ENCODE measurements at places on chromosomes 13 and 19.

DNA sequence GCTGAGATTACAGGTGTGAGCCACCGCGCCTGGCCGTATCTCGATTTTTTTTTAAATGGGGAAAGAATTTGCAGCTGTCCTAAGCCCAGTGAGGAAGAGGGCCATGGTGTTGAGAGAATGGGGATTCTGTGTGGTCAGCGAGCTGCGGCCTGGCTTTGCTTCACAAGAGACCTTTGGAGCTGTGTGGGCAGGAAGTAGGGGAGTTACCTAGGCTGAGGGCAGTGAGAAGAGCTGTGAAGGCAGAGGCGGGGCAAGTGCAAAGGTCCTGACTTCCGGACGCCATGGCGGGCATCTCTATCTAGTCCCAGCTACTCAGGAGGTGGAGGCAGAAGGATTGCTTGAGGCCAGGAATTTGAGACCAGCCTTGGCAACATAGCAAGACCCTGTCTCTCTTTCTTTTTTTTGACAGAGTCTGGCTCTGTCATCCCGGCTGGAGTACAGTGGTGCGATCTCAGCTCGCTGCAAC, 4.9 kb downstream of the AP2A1 start:
- no peak for DNase-seq

DNA sequence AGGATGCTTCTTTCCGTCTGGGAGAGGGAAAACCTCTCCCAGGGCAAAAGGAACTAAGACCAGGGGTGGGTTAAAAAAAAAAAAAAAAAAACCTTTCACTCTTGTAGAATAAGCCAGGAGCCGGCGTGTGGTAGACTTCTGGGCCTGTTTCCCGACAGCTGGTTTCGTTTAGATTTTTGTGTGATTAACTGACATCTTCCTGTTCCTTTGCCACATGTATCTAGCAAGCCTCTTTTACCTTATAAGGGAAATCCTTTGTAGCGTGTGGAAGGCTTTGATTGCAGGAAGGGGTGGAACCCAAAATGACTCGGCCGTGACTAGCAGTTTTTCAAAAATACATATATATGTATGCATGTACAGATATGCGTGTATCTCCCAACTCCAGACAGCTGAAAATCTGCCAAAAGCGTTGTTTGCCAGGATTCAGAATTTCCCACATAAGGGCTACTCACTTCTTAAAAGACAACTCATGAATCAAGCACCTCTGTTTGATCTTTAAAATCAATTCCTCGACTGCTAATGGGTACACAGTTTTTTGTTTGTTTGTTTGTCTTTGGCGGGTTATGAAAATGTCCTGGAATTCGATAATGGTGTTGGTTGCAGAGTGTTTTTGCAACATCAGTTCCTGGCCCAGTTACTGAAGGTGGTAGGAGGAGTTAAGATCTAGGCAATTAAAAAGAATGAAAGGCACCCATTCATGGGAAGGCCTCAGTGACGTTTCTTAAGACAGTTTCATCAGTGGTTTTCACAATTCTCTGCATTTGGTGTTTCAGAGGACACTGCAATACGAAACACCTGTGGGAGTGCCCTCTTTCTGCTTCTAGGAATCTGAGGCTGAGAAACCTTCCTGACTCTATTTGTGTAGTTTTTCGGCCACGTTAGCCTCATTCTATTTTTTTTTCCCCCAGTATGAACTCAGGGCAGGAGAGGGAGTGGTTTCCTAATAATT, 2.7 kb downstream of the TPM4 start:
- DNase-seq = peak; percentile 82

DNA sequence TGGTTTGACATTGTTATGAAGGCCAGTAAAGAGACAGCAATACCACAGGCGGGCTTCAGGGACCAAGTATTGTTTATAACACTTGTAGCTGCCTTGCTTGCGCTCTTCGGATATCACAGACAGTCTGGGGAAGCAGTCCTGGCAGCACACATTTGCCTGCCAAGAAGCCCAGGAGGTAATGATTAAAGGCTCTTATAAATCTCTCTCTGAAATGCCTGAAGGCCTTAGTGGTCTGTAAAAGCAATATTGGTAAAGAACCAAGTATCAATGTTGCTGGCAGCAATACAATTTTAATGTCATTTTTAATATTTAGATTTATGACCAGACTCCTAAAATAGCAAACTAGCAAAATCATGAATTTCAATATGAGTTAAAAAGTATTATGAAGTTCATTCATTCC, 1312.4 kb downstream of the PCDH9 start:
- no peak for DNase-seq

- DNase-seq = no peak
Observed at GRCh38 chr19:13803038-13803437, 7.8 kb downstream of the ZSWIM4 start.

DNA sequence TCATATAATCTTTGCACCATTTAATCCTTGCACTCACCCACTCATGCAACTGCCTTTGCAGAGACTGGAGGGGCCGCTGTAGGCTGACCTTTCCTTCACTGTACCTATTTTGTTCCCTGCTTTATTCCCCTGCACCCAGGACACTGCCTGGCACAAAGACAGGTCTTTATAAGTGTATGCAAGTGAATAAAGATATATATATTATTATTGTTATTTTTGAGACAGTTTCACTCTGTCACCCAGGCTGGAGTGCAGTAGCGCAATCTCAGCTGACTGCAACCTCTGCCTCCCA, 3.8 kb downstream of the ALOX5AP start:
- DNase-seq = no peak

DNA sequence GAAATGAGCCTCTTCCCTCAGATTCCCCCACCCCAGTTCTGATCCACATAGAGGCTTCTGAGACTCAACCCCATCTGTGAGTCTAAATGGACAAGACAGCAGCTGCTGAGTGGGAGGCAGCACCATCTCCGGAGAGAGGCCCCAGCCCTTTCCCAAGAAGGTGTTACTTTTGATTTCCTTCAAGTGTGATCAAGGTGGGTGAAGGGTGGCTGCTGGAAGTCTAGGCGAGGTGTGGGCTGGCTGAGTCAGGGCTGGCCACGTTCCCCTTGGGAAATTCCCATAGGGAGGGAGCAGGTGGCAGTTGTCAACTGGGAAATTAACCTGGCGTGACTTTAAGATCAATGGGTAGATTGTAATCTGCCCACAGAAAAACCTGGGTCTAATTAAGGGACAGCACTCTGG, 148.0 kb downstream of the FOXO1 start:
- peak; percentile 47 for DNase-seq

- no peak for DNase-seq
Observed at GRCh38 chr13:105538346-105538745, 997.1 kb downstream of the EFNB2 start.

DNA sequence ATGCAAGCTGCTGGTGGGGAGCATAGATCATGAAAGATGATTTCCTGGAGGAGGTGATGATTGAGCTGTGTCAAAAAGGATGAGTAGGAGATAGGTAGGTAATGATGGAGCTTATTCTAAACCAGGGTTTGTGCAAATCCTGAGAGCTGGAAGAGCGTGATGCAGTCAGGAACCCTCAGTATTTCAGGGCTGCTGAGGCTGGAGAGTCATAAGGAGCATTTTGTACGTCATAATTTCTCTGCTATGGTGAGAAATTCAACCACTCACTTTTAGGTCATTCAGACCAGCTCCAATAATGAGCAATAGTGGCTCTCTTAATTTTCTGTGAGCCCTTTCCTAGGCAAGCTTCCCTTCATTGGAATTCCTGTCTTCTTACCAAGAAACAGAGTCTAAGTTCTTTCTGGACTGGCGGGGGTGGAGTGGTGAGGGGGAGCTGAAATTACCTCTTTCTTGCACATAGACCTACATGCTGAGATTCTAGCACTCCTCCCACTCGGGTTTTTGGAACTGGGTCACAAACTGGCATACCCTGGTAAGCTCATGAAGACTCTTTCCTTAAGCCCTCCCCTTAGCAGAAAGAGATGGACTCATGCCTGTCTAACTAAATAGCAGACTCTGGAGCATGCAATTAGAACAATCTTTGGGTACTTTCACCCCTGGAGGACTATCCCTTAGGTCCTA, 62.2 kb upstream of the MYCBP2 start:
- no peak for DNase-seq

GRCh38 chr13:51539887-51540286, 44.4 kb upstream of the WDFY2 start:
- no peak for DNase-seq

- no peak for DNase-seq
Observed at GRCh38 chr13:67880916-67881315, 650.8 kb upstream of the PCDH9 start.

DNA sequence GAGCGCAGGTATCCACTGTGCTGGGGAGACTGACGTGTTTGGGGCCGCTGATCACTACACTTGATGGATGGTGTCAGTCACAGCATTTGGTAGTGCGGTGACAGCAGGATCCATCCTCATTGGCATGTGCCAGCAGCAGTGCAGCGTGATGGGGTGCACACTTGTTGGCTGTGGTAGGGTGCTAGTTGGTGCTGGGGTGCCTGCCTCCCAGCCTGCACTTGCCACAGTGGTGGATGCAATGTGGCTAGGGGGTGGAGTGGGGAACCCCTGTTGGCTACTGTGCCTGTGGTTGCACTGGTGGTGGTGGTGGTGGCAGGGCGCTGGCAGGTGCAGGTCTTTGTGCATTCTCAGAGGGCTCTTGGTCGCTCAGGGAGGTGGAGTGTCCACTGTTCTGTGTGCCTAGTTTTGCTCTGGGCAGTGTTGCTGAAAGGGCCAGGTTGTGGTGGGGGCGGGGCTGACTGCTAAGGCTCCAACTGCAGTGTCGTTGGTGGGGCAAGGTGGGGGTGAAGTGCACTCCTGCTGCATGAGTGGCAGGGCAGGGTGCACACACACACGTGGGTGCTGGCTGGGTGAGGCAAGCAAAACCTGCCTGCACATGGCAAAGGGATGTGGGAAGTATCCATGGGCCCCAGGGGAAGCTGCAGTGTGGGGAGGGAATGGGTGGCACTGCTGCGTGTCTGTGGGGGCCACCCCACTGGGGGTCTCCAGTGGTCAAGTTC, 84.8 kb downstream of the ZMYM2 start:
- no peak for DNase-seq

- DNase-seq = no peak
Observed at GRCh38 chr13:51541037-51541436, 43.2 kb upstream of the WDFY2 start.

DNA sequence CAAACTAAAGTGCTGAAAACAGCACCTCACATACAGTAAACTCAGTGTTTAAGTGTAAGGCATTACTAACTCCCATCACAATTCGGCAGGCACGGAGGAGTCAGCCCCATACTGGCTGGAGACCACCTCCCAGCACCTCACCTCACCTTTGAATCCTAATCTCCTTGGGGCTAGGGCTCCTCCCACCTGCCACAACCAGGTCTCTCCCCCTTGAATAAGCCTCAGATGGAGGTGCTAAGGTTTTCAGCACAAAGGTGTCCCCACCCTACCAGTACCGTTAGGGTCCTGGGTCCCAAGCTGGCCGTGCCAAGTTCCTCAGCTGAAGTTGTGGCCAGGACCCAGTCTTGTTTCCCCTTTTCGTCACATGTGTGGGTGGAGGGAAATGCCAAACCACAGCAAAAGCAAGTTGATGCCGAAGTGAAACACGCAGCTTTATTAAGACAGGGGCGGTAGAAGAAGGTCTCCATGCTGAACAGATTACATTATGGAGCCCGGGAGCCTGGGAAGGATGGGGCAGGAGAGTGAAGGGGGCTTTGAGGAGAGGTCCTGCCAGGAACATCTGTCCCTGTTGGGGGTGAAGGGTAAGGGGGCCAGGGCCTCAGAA, at the start of gene IGFLR1:
IGFLR1 (minus strand) TSS at position 332 of the 604 bp plus-strand sequence. CDS start 1,272 bp downstream, outside the sequence.
- peak; percentile 74 for DNase-seq

DNA sequence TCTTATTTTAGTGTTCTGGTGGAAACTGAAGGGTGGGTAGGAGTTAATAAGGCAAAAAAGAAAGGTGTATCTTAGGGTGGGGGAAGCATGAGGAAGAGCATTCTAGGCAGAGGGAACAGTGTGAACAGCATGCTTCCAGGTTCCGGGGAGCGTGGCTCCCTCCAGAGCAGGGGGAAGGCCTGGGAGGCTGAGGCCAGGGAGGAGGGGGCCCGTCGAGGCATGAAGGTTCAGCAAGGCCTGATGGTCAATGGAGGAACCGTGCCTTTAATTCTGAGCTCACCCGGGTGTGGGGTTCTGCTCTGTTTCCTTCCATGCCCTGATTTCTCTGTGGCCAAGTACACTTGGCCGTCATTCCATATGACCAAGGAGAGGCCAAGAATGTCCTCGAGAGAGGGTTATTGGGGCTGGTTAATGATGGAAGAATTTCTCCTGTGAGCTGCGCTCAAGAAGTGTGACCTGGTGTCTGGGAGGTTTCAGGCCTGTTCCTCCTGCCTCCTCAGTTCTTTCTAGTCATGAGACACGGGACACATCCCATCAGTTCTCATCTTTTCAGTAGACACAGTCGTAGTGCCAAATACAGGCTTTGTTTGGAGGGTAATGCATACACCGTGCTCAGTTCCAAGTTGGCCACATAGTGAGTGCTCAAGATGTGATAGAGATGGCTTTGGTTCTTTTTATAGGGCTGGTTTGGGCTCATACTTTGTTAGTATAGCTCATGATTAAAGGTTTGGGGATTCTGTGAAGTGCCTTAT, 73.6 kb downstream of the SIPA1L3 start:
- no peak for DNase-seq

- DNase-seq = no peak
Observed at GRCh38 chr13:84662491-84662890, 780.2 kb upstream of the SLITRK1 start.

- no peak for DNase-seq
Observed at GRCh38 chr13:102680842-102681740, 13.8 kb downstream of the METTL21C start.

DNA sequence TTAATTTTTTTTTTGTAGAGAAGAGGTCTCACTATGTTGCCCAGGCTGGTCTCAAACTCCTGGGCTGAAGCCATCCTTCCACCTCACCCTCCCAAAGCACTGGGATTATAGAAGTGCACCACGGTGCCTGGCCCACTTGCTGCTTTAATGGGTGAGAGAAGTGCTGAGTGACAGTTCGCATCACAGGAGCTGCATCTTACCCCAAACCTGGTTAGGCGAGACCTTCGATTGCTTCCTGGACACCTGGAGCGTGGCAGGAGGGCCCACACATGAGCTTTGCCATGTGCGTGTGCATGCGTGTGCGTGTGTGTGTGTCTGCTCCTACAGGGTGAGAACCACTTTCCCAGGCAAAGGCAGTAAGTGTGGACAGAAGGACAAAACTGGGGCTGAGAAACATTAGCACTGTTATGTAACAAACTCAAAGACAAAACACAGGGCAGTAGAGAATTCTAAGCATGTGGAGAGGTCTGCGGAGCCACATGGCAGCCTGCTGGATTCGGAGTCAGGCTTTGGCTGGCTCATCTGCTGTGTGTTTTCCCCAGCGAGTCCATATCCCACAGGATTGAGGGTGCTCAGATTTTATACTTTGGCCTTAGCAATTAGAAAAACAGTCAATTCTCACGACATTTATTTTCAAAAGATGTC, 11.7 kb upstream of the MTIF3 start:
- DNase-seq = no peak

DNA sequence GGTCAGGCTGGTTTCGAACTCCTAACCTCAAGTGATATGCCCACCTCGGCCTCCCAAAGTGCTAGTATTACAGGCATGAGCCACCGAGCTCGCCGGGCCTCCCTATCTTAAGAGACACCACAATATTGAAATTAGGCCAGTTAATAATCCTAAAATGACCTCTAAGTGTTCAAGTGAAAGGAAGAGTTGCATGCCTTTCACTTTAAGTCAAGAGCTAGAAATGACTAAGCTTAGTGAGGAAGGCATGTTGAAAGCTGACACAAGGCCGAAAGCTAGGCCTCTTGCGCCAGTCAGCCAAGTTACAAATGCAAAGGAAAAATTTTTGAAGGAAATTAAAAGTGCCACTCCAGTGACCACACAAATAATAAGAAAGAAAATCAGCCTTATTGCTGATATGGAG, 144.5 kb upstream of the FNDC3A start:
- no peak for DNase-seq

GRCh38 chr19:3699741-3700241, 477 bp downstream of the PIP5K1C start:
- peak; percentile 58 for DNase-seq

Data from GM20000 (cell line).